Glomerular endothelial cell (primary cell): ENCODE measurements at places on chromosomes 2 and 18. TPM values are rescaled to one million over a fixed set of nuclear protein-coding genes. Genes with fewer than 3 reads are reported as not detected.

DNA sequence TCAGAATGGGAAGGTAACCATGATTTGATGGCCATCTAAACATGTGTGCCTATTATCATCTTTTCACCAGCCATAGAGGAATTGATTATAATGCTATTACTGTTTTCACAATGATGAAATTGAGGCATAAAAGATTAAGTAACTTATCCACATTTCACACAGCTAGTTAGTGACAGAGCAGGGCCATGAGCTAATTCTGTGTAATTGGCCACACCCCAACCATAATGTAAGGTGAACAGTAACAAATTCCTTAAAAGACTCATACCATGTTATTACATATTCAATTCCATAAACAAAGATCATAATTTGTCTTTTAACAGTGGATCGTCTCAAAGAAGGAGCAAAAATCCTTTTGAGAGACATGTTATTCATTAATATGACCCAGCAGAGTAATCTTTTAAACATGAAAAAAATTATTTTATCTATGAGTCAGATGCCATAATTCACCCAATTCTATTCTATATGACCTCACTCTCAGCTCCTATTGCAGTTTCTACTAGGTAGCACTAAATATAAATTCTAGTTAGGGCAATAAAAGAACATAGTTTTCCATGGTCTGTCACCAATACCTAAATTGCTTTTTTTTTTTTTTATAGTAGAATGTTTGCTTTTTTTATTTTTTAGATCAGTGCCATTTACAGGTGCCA lies 475.8 kb upstream of the SLC39A10 start:
- no peak for DNase-seq

The ALLC gene
- not detected in 2 replicates for total RNA-seq

DNA sequence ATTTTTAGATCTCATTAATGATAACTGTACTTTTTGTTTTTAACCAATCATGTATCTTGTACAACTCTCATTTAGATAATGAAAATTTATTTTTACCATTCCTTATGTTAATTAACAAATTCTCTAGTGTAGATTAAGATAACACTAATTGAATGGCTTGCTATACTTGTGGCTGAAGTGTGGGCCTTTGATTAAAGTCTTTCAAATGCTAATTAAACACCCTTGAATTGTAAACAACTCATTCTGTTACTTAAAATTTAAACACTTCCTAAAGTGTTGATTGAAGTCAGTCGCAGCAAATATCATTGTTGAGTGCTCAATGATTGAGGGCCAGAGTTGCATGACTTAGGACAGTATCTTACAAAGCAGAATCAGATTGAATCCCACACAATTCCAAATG lies 109.8 kb upstream of the GULP1 start:
- no peak for DNase-seq

DNA sequence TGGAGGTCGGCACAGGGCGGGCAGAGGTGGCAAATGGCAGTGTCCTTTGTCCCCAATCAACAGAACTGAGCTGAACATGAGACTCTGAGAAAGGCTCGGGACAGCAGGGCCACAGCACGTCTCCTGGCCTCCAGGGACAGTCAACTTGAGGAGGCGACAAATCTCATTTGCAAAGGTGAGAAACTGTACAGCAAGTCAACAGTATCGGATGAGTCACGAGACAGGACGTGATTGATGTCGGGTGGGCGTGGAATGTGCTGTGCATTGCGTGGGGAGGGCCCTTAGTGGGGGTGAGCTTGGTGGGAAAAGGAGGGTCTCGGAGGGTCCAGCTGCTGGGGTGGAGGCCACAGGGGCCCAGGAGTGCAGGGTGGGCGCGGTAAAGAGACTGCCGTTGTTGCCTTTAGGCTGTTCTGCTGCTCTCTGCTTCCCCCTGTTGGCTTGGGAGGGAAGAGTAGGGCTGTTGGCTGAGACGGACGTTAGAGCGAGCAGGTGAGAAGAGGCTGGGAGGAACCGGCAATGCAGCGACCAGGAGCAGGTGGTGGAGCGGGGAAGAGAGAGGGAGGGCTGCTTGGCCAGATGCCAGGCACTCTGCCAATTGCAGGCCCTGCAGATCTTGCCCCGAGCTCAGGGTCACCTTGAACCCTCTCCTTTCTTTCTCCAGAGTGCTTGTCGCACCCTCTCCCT lies 164.3 kb downstream of the BCL2 start:
- DNase-seq, result no peak

The HNMT gene
- 1.1 and 1.4 TPM in 2 replicates for total RNA-seq

- no peak for DNase-seq
Observed at GRCh38 chr18:78221496-78221895, 758.1 kb upstream of the SALL3 start.
